ENCODE measurements at places on chromosomes 3 and 15.

GRCh38 chr15:74800559-74801094 is 12.0 kb upstream of the LMAN1L start:
- DNase-seq = no peak

GRCh38 chr15:85743392-85744055 is 51.2 kb downstream of the KLHL25 start:
- DNase-seq = no peak

GRCh38 chr3:50961386-50961785 is 286.7 kb downstream of the DOCK3 start:
- DNase-seq = no peak

DNA sequence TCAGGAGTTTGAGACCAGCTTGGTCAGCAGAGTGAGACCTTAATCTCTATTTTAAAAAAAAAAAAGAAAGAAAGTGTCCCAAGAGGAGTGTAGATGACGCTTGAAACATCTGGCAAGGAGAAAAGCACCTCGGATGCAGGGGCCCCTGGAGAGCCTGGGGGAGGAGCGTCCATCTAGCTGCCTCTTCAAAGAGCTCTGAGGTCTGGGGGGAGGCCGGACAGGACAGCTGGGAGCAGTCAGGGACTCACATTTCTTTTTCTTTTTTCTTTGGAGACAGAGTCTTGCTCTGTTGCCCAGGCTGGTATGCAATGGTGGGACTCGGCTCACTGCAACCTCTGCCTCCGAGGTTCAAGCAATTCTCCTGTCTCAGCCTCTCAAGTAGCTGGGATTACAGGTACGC is 3.3 kb upstream of the IDH2 start:
- no peak for DNase-seq

GRCh38 chr15:40446144-40446543 is 5.4 kb downstream of the BAHD1 start:
- no peak for DNase-seq

- no peak for DNase-seq
These were observed 6.9 kb upstream of the TBC1D2B start for GRCh38 chr15:78084449-78084750.

- no peak for DNase-seq
These were observed 284.1 kb downstream of the OCA2 start for GRCh38 chr15:27815035-27815434.

- DNase-seq = peak; percentile 77
These were observed 587 bp downstream of the PIGX start for GRCh38 chr3:196712514-196713413.

DNA sequence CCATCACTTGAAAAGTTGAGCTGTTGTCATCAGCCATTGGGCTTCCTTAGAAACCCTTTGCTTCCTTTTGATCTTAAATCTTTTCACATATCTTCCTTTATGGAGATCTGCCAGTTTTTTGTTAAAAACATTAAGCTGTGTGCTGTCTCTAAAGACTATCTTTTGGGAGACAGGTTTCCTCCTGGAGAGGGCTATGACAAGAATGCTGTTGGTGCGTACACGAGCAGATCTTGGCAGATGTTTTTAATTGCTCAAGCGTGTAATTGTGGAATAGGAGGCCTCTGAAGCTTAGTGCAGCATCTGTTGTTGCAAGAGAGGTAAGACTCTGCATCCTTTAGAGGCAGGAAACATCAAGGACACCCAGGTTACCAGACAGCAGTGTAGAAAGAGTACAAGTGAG is 56.8 kb downstream of the PHLDB2 start:
- DNase-seq = no peak

- DNase-seq = no peak
These were observed 645.0 kb upstream of the TBL1XR1 start for GRCh38 chr3:177842302-177842701.

DNA sequence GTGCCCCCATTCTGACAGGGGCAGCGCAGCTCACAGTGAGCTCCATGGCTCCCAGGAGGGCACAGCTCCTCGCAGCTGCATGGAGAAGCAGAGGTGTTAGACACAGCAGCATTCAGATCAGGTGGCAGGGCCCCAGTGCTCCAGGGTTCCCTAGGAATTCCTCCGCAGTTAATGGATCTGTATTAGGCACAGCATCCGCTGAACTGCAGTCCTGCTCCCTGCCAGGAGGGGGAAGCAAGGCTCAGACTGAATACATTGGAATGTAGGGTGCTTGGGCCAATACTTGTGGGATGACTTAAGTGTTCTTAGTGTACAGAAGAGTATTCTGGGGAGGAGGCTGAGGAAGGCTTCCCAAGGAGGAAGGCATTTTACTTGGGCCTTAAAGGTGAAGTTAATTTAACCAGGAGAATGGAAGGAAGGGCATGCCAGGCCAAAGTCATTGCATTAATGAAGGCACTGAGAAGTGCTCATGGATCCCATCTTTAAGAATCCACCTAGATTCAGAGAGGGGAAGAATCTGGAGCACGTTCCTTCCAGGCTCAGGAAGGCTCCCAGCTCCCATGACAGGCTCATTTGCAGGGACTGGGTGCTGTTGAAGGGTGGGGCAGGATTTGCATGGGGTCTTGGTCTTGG is 111.6 kb downstream of the RAB11A start:
- DNase-seq = peak; percentile 75

GRCh38 chr3:164407111-164407510 is 671.2 kb downstream of the SI start:
- no peak for DNase-seq

DNA sequence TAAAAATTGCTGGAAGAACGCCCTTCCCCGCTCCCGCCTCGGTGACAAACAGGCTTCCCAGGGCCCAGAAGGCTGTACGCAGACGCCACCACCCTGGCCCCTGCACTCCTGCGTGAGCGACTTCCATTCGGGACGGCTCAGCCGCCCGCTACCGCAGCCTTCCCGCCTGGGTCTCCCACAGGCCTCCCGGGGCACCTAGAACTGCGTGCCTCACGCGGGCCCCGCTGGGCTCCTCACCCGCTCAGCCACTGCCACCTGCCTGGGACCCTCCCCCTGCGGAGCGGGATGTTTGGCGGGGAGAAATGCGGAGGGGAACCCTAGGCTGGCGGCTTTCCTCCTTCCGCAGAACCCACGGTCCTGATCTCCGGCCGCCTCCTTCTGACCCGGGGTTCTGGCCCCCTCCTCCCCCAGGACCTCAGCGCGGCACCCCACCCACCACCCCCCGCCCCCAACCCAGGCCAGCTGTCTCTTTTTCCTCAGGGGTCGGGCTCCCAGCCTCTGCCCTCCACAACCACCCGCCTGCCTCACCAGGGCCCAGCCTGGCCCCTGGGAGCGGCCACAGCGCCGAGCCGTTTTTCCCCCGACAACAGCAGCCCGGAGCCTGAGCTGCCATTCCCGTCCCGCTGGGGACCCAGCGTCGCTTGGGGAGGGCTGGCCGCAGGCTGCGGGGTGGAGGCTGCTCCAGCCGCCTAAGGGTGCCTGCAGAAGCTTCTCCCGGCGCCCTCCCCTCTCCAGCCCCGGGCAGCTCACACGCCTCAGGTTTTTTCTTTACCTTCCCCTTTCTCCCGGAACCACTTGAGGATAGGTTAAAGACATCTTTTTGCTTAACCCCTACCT is 27.6 kb upstream of the RAB7A start:
- DNase-seq = peak; percentile 25

DNA sequence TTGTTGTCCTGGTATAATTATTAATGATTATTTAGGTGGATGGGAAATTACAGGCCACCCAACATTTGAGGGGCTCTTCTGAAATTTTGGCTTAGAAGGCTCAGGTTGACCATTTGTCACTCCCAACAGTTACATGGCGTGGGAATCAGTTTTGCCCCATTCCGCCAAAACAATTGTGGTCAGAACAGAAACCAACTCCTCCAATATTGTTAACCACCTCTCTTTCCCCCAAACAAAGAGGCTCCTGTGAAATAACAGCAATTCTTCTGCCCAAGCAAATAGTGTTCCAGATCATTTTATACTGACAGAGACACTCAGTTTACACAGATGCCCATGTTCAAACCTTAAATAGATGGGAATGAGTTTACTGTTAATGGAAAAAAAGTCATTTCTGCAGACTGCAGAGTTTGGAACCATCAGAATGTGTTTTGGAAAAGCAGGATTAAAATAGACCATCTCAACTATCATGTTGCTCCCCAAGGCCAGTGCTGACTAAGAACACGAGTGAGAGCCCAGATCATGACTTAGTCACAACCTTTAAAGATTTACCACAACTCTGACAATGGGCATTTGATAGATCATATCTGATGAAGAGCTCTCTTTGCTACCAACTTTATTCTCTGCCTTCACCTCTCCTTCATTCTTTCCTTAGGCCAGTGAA is 102.1 kb downstream of the DUT start:
- DNase-seq = no peak

DNA sequence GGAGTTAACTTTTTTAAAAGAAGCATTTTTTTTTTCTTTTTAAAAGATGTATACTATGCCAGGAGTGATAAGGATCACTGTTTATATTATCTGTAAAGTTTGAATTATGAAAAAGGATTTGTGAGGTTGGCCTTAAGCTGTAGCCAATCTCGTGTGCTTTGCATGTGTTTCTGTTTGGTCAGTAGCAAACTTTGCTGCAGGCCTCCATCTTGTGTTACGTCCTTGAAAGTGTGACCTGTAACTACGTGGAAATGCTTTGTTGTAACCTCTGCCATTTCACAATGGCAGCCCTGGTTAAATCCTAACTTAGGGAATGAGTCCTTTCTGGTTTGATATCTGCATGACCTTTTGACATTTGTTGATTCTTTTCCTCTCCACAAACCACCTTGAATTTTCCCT is 1345.6 kb downstream of the NSUN3 start:
- DNase-seq = no peak

DNA sequence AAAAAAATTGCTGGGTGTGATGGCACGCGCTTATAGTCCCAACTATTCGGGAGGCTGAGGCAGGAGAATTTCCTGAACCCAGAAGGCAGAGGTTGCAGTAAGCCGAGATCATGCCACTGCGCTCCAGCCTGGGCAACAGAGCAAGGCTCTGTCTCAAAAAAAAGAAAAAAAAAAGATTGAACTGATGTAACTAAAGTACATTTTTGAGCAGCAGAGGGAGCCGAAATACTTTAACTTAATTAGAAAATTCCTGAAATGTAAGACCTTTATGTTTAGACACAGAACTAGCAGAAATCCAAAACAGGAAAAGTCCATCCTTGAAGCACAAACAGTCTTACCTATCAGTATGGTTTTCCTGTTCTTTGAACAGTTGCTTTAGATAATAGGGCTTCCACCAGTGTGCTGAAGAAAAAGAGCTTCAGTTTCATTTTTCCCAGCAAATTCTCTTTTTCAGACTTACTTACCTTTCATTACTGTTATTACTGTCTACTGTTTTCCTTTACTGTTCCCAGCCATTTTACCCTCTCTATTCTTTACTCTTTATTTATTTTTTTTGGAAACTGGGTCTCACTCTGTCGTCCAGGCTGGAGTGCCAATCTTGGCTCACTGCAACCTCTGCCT is 33.4 kb upstream of the ZNF609 start:
- peak; percentile 61 for DNase-seq

GRCh38 chr3:123021996-123022510 is 5.5 kb downstream of the SEMA5B start:
- DNase-seq = no peak

DNA sequence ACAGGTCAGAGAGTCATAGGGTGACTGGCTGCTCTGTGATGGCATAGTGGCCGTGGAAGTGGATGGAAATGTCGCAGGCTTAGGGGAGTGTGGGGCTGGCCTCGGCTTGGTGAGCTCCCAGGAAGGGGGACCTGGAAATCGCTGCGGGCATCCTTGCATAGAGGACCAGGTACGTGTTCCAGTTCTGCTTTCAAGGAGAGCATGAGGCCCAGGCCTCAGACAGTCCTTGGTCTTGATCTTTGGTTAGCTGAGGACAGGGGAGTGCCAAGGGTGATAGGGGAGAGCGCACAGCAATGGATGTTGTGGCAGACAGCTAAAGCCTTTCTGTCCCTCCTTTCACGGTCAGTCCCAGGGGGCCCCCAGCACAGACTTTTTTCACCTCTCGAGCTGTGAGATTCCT is 110.5 kb downstream of the SNRPN start:
- DNase-seq = no peak

- DNase-seq = no peak
These were observed 908.1 kb upstream of the ALCAM start for GRCh38 chr3:104458657-104459056.

DNA sequence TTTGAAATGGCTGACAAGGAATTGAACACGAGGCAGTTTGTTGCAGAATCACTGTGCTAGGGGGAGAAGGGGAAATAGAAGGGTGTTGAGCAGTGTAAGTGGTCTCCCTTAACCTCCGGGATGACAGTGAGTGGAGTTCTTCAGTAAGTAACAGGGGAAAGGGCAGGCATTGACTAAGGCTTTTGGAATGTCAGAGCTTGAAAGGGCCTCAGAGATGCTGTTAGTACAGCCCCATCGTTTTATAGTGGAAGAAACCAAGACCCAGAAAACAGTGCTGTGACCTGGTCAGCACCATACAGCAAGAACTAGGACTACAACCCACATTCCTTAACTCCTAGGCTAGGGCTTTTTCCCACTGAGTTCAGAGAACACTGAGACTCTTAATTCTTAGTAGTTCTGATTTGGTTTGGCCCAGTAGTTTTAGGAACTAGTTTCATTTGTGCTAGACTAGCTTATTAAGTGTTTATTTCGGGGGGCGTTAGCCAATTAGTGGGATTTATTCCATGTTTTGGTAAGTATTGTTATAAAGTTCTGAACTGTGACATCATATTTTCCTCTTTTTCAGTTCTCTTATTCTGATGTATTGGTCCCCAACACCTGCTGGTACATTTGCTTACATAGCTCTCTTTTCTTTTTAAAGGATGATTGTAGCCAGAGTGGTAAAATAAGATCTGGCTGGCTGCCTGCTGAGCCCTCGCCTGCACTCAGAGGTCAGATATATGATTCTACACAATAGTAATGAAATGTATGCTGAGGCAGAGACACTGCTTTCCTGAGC is 34.2 kb downstream of the RAB11A start:
- peak; percentile 67 for DNase-seq

- DNase-seq = no peak
These were observed 72.9 kb downstream of the CD200 start for GRCh38 chr3:112405845-112406244.

- DNase-seq = no peak
These were observed 232.1 kb downstream of the CTNNB1 start for GRCh38 chr3:41431386-41431785.

GRCh38 chr15:101060576-101061551 is 141.7 kb downstream of the LRRK1 start:
- no peak for DNase-seq

- no peak for DNase-seq
These were observed 77.5 kb downstream of the RPL22L1 start for GRCh38 chr3:170792471-170792870.

DNA sequence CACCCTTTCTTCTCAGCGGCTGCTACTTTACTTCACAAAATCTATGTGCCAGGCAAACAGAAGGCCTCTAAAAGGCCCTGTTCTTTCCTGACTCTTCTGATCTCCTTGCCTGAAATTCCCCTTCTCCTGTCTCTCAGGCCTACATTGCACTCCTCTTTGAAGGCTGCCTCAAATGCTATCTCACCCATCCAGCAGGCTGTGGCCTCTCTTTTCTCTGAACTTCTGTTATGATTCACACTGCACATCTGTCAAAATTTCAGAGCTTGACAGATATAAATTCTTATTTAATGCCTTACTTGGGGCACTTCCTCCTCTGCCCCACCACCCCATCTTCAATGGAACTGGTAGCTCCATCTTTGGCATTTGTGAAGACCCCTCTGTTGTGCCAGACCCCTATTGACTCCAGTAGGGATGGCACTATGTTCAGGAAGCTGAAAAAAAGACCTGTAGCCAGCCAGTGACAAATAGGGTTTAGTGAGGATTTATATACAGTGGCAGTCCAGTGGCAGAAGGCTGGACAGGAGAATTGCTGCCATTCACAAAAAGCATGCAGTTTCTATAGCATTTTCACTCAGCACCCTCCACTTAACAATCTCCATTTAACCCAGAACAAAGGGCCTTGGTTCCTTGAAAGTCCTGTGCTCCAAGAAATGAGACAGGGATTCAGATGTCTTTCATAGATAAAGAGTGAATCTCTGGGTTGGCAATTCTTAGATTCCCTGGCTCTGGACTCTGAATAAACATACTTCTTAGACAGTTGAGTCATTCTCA is 415.8 kb upstream of the GRM7 start:
- DNase-seq = no peak
